ENCODE measurements at places on chromosomes 3 and 15. TPM values are rescaled to one million over a fixed set of nuclear protein-coding genes. Genes with fewer than 3 reads are reported as not detected.

Gene TERC
- 10.5 TPM for total RNA-seq

Gene SPSB4
- not detected for total RNA-seq

Gene GALNT15
- not detected for total RNA-seq

Gene SMAD6
- total RNA-seq, result 0.14 TPM

Gene POLQ
- total RNA-seq, result 34.3 TPM

Gene AHSG
- total RNA-seq, result not detected

Gene NLGN1
- total RNA-seq, result not detected

GRCh38 chr3:183229178-183229577 is 23.9 kb upstream of the B3GNT5 start:
- no peaks in the 10 kb centered on the region for H3K27me3 ChIP-seq
- H3K36me3 ChIP-seq, result peaks cover 4% of the 10 kb centered on the region
- H3K4me1 ChIP-seq, result peaks cover 11% of the 10 kb centered on the region
- H3K4me3 ChIP-seq, result no peak overlapping the region
- H3K27ac ChIP-seq, result no peak overlapping the region

DNA sequence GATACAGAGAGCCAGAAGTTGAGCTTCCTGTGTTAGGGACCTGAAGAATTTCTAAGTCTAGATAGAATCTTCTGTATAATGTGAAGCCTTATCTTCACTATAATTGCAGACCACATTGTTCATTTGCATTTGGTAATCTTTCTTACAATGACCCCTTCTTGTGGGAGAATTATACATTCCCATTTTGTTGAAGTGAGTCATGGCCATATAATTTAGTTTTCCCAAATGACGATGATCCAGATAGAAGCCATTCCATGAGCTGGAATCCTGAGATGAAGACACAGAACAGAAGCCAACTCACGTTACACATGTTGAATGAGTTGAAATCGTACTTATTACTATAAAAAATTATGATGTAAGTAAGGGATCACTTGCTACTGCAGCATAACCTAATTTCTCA is 187.8 kb downstream of the TUSC7 start:
- H3K27me3 ChIP-seq, result no peaks in the 10 kb centered on the region
- H3K36me3 ChIP-seq, result no peaks in the 10 kb centered on the region
- H3K27ac ChIP-seq, result no peak overlapping the region
- H3K4me3 ChIP-seq, result no peak overlapping the region
- no peak for DNase-seq
- H3K4me1 ChIP-seq, result no peaks in the 10 kb centered on the region

- H3K4me3 ChIP-seq, result peak overlapping the region; percentile 47
- H3K36me3 ChIP-seq, result no peaks in the 10 kb centered on the region
- peaks cover 37% of the 10 kb centered on the region for H3K27me3 ChIP-seq
- no peak overlapping the region for H3K27ac ChIP-seq
- peaks cover 8% of the 10 kb centered on the region for H3K4me1 ChIP-seq
- DNase-seq, result peak; percentile 86
These were observed 74.8 kb downstream of the IL20RB start for GRCh38 chr3:137032465-137033120.

DNA sequence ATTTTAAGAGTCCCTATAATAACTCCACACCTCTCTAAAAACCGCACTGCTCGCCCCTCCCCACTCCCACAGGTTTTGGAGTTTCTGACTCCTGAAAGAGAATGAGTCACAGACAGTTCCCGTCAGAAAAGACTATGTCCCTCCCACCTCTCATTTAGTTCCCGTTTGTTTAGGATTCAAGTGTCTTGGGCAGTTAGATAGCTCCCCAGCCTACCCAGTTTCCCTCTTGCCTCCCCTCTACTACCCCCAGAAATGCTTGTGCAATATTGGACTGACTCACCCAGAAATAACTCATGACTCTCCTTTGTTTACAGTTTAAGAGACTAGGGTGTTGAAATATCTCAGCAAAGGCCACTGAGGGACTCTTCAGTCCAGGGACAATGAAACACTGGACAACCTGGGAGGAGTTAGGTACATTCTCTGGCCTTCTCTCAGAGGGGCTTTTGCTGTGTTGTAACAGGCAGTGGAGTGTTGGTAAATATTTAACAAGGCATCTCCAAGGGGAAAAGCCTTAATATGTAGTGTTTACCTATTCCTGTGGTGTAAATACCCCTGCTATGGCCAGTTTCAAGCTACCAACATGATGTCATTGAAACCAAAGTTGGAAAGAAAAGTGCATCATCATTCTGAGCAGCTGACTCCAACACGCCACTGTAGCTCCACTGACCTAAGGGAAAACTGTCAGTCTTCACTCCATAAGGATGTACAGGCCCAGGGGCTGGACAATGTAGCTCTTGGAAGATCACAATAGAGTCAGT is 96.1 kb upstream of the CHD2 start:
- H3K36me3 ChIP-seq, result peaks cover 8% of the 10 kb centered on the region
- H3K27ac ChIP-seq, result peak overlapping the region; percentile 78
- H3K4me1 ChIP-seq, result peaks cover 28% of the 10 kb centered on the region
- H3K27me3 ChIP-seq, result no peaks in the 10 kb centered on the region
- H3K4me3 ChIP-seq, result no peak overlapping the region

- H3K4me3 ChIP-seq, result no peak overlapping the region
- no peak overlapping the region for H3K27ac ChIP-seq
- H3K36me3 ChIP-seq, result peaks cover 9% of the 10 kb centered on the region
- peak; percentile 37 for DNase-seq
These were observed 136.0 kb downstream of the ATP10A start for GRCh38 chr15:25727116-25727515.

DNA sequence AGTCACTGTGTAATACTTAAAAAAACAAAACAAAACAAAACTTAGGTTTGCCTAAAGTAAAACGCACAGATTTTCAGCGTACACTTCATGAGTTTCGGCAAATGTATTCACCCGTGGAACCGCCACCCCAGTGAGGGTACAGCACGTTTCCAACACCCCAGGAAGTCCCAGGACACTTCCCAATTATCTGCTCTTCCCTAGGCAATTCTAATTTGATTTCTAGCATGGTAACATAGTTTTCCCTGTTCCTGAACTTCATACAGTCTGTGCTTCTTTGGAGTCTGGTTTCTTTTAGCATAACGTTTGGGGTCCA is 497 bp upstream of the CLASP2 start:
- H3K4me1 ChIP-seq, result peaks cover 21% of the 10 kb centered on the region
- H3K4me3 ChIP-seq, result peak overlapping the region; percentile 92
- H3K27me3 ChIP-seq, result peaks cover 2% of the 10 kb centered on the region
- H3K36me3 ChIP-seq, result peaks cover 5% of the 10 kb centered on the region
- no peak for DNase-seq
- H3K27ac ChIP-seq, result peak overlapping the region; percentile 92

DNA sequence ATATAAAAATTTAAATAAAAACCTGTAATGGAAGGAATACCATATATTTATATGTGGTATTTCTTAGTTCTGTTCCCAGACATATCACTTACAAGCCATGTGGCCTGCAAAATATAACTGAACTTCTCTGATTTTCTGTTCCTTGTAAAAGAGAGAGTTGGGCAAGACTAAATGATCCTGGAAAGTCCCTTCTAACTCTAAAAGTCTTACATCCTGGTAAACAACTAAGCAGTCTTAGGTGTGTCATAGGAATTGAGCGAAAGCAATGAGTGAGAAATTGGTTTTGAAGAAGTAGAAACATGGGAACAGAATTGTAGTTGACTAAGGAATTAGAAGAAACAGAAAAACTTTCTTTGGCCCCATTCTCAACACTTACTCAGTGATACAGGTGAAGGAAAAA is 25.3 kb upstream of the IL20RB start:
- H3K27me3 ChIP-seq, result no peaks in the 10 kb centered on the region
- H3K27ac ChIP-seq, result no peak overlapping the region
- peaks cover 55% of the 10 kb centered on the region for H3K36me3 ChIP-seq
- no peak overlapping the region for H3K4me3 ChIP-seq

GRCh38 chr15:81050805-81051204 is 50.1 kb downstream of the TLNRD1 start:
- H3K36me3 ChIP-seq, result peaks cover 3% of the 10 kb centered on the region
- H3K27ac ChIP-seq, result no peak overlapping the region
- H3K4me3 ChIP-seq, result no peak overlapping the region
- DNase-seq, result no peak
- H3K27me3 ChIP-seq, result no peaks in the 10 kb centered on the region

GRCh38 chr3:99384596-99384995 is 253.8 kb upstream of the COL8A1 start:
- H3K4me1 ChIP-seq, result no peaks in the 10 kb centered on the region
- H3K4me3 ChIP-seq, result no peak overlapping the region
- H3K36me3 ChIP-seq, result no peaks in the 10 kb centered on the region

DNA sequence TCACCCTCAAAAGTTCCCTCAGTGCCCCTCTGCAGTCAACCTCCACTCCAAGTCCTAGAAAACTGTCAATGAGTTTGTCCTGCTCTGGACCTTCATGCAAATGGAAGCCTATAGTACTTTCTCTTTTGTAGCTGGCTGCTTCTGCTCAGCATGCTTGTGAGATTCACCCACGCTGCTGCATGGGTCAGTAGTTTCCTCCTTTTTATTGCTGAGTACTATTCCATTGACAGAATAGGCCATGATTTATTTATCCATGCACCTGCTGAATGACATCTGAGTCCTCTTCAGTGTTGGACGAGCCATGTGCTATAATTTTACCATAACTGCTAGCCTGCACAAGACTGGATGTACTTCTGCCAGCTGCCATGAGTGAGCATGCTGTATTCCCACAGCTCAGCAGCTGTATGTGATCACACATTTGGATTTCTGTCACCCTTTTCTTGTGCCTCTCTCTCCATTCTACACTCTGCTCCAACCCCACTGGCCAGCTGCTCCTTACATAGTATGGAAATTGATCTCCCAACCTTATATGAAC is 26.3 kb downstream of the CDCP1 start:
- H3K27ac ChIP-seq, result peak overlapping the region; percentile 9
- no peak for DNase-seq
- peaks cover 35% of the 10 kb centered on the region for H3K27me3 ChIP-seq
- peaks cover 6% of the 10 kb centered on the region for H3K36me3 ChIP-seq
- no peak overlapping the region for H3K4me3 ChIP-seq
- peaks cover 58% of the 10 kb centered on the region for H3K4me1 ChIP-seq

- no peaks in the 10 kb centered on the region for H3K4me1 ChIP-seq
- no peak overlapping the region for H3K27ac ChIP-seq
- no peaks in the 10 kb centered on the region for H3K27me3 ChIP-seq
- DNase-seq, result no peak
These were observed 158.6 kb downstream of the CNTN6 start for GRCh38 chr3:1251282-1252060.

- no peak for DNase-seq
- H3K4me1 ChIP-seq, result peaks cover 79% of the 10 kb centered on the region
- peaks cover 45% of the 10 kb centered on the region for H3K36me3 ChIP-seq
- H3K4me3 ChIP-seq, result peak overlapping the region; percentile 89
These were observed 2.9 kb downstream of the NRROS start for GRCh38 chr3:196642434-196642833.

- no peak overlapping the region for H3K27ac ChIP-seq
- no peaks in the 10 kb centered on the region for H3K36me3 ChIP-seq
- H3K4me1 ChIP-seq, result no peaks in the 10 kb centered on the region
- no peak for DNase-seq
These were observed 252.8 kb downstream of the VPS13C start for GRCh38 chr15:61807281-61807929.

GRCh38 chr15:69132977-69133861 is 27.2 kb upstream of the GLCE start:
- H3K4me1 ChIP-seq, result no peaks in the 10 kb centered on the region
- DNase-seq, result no peak
- H3K27me3 ChIP-seq, result peaks cover 10% of the 10 kb centered on the region
- H3K36me3 ChIP-seq, result no peaks in the 10 kb centered on the region
- no peak overlapping the region for H3K4me3 ChIP-seq

DNA sequence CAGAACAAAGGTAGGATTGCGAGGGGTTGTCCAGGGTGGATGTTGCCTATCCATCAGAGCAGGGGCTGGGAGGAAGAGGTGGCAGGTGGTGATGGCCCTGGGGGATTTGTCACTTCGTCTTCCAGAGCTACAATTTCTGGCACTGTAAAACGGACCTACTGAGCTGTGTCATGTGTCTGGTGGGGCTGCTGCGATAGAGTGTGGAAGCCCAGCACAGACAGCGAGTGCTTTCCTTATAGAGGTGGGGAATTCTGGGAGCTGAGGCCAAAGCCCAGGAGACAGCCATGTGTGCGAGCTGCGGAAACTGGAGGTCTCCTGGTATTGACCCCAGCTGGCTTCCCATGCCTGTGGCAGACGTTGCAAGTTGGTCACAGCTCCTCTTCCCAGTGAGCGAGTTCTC is 61.2 kb upstream of the SEC22A start:
- H3K4me3 ChIP-seq, result no peak overlapping the region
- no peaks in the 10 kb centered on the region for H3K27me3 ChIP-seq
- H3K27ac ChIP-seq, result no peak overlapping the region
- no peaks in the 10 kb centered on the region for H3K36me3 ChIP-seq
- no peak for DNase-seq
- H3K4me1 ChIP-seq, result no peaks in the 10 kb centered on the region

- H3K36me3 ChIP-seq, result no peaks in the 10 kb centered on the region
- H3K27ac ChIP-seq, result no peak overlapping the region
- no peak for DNase-seq
- no peak overlapping the region for H3K4me3 ChIP-seq
- no peaks in the 10 kb centered on the region for H3K27me3 ChIP-seq
- peaks cover 7% of the 10 kb centered on the region for H3K4me1 ChIP-seq
These were observed 99.8 kb upstream of the NR2F2 start for GRCh38 chr15:96230526-96231181.
